ENCODE measurements at places on chromosomes 12 and 14.

DNA sequence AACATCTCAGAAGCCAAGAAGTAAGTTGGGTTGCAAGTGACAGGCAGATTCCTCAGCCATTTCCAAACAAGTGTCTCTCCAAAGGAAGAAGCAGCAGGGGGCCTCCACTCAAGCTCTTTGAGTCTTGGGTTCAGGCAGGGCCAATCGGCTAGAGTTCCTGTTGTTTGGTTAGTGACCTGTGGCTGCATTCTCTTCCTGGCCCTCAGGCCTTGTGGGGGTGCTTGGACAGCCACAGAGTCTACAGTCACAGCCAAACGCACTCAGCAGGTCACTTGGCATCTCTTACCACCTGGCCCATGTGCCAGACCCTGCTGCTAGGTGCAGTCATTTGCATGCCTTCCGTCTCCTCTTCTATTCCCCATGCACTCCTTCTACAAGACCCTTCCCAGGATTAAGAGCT is 353.9 kb downstream of the GRIN2B start:
- no peak for DNase-seq

- DNase-seq = peak; percentile 92
These were observed at the start of gene OGFOD2 for GRCh38 chr12:122974892-122975789. TSS of gene OGFOD2 (plus strand) at chr12:122975244. CDS start at chr12:122975252, 8 bp downstream.

DNA sequence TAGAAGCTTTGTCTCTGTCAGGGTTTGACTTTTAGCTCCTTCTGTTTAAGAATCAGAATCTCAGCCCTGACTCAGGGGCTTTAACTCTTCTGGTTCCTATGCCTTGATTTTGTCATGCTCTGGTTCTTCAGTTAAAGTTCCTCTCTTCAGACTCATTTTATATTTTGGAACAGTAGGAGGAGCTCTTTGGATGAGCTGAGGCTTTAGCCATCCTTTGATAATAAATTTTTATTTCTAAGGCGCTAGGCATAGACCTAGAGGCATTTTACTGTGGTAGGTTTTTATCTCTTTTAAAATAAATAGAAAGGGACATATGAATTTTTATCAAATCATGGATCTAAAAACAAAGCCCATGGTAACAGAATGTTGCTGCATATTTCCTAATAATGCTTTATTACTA is 51.7 kb downstream of the ATP23 start:
- no peak for DNase-seq

DNA sequence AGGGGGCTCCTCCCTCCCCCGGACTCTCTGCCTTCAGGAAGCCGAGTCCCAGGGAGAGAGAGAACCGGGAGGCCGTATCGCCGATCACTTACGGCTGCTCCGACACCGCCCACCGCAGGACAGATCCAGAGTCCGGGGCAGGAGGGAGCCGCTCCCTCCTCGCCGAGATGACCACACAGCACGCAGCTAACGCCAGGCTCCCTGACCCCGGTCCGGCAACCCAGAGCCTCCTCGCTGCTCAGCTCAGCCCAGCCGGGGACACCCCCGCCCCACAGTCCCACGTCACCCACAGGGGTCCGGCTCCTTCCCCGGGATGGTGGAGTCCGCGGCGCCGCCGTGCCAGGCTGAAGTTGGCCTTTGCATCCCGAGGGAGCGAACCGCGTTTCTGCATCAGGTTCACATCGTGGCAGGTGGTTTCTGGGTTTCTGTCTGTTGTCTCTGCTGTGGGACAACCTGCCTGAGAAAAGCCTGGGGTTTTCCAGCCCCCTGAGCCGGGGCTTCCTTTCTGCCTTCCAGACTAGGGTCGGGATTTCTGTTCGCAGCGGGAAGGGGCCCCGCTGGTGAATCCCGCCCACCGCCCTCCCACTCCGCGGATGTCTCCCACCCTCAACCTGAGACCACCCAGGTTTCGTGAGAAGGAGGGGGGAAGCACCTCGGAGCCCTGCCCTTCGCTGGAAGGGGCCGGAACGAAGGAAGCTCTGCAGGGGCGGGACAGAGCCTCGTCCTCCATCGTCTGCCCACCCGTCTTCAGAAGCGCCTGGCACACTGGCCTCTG is 61.2 kb downstream of the NOC4L start:
- DNase-seq = no peak

DNA sequence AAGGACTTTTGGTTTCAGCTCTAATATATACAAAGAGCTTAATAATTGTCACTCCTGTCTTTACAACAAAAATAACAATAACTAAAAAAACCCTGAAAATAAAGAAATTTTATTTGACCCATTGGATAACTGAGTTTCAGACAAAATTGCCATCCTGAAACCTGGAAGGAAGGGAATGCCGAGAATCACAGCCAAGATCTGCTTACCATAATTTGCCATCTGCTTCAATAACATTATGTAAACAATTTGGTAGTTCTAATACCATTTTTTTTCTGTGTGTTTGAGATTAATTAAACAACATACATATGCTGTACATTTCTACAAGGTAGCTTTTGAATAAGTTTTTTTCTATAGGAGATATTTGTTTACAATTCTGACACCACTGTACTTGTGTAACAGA is 596.3 kb upstream of the MGAT4C start:
- no peak for DNase-seq

DNA sequence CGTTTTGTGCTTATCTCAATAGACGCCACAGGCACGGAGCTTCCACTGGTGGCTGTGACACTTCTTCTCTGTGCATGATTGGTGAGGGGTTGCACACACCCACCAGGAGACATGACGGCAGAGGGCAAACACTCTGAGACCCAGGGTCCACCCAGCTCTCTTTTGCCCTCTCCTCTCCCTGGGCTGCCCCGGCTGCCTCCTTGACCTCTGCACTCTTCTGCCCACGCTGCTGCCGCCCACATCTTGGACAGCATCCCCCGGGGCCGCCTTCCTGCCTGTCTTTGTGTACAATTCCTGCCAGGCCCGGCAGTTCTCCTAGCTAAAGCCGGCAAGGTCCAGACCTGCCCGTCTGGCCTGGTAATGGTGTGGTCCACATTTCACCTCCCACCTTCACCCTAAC is 44.7 kb downstream of the DPF3 start:
- DNase-seq = no peak

DNA sequence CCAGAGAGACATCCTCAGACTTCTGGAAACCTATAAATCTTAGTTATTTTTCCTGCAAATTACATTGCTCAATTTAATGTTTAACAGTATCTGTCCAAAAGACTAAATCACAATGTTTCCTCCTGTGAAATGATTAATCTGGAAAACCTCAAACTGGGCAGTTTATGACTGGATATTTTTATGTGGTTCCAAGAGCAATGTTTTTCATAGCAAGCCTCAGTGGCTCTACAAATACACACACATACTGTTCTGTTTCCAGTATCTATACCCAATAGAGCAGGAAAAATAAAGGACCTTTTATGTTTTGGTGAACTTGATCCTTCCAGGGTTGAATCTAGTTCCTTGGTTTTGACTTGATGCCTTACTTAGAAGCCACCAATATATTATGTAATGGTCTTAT is 9.2 kb downstream of the NID2 start:
- no peak for DNase-seq

DNA sequence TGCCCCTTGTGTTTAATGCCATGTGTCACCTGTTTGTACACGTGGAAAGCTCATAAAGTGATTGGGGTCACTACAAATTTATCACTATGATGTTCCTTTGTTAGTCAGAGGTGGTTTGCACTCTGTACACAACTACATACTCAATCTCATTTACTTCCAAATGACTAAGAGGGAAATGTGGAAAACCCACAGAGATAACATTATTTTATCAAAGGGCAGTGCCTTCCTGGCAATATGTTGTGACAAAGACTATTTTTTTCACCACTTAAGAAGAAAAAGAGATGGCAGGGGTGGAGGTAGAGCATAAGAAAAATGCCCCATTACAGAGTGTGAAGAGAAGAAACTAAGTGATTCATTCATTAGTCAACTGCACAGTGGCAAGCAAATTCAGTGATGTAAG is 1064.1 kb upstream of the FLRT2 start:
- DNase-seq = no peak

DNA sequence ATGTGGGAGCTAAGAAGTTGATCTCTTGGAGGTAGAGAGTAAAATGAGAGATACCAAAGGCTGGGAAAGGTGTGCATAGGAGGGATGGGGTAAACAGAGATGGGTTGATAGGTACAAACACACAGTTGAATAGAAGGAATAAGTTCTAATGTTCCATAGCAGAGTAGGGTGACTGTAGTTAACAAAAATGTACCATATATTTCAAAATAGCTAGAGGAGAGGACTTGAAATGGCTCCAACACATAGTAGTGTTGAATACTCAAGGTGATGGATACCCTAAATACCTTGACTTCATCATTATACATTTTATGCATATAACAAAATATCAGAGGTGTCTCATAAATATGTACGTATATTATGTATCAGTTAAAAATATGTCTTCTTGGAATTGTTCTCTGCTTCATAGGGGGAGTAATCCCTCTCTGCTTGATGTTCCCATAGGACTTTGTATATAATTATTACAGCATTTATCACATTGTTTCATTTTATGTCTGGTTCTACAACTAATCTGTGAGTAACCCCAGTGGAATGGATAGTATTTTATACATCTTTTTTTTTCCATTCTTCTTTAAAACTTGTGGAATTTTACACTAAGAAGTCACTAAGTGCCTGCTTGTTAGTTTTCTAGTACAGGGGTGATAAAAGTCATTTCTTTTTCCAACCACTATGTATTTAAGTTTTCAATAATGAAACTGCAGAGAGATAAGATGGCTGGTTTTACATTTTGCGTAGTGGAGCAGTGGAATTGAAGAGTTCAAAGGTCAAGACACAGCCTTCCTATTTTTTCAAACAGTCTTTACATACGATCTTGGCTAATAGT is 1940.0 kb upstream of the SEL1L start:
- DNase-seq = no peak

GRCh38 chr14:98160901-98161300 is 1111.1 kb downstream of the BCL11B start:
- DNase-seq = no peak

GRCh38 chr12:108649126-108649525 is 15.4 kb upstream of the SELPLG start:
- no peak for DNase-seq

GRCh38 chr14:105069871-105070759 is 4.9 kb upstream of the GPR132 start:
- DNase-seq = no peak

- DNase-seq = no peak
These were observed 9.9 kb downstream of the DIP2B start for GRCh38 chr12:50514526-50515276.

GRCh38 chr12:80714846-80715245 is 1.9 kb upstream of the MYF5 start:
- DNase-seq = no peak

DNA sequence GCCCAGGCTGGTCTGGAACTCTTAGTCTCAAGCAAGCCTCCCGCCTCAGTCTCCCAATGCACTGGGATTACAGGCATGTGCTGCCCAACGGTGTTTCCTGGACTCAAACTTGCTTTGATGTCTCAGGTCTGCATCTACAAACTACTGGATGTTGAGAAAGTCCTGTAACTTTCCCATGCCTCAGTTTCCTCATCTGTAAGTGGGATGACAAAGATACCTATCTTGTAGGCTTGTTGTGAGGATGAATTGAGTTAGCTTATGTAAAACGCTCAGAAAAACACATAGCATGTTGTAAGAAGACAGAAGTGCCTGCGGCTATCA is 63.6 kb upstream of the NUDT4 start:
- no peak for DNase-seq

GRCh38 chr12:76457010-76457409 is 102.6 kb downstream of the OSBPL8 start:
- DNase-seq = no peak

GRCh38 chr12:99769396-99769980 is 121.9 kb downstream of the GARIN6 start:
- DNase-seq = no peak

GRCh38 chr14:95146079-95146771 is 11.1 kb downstream of the DICER1 start:
- no peak for DNase-seq

DNA sequence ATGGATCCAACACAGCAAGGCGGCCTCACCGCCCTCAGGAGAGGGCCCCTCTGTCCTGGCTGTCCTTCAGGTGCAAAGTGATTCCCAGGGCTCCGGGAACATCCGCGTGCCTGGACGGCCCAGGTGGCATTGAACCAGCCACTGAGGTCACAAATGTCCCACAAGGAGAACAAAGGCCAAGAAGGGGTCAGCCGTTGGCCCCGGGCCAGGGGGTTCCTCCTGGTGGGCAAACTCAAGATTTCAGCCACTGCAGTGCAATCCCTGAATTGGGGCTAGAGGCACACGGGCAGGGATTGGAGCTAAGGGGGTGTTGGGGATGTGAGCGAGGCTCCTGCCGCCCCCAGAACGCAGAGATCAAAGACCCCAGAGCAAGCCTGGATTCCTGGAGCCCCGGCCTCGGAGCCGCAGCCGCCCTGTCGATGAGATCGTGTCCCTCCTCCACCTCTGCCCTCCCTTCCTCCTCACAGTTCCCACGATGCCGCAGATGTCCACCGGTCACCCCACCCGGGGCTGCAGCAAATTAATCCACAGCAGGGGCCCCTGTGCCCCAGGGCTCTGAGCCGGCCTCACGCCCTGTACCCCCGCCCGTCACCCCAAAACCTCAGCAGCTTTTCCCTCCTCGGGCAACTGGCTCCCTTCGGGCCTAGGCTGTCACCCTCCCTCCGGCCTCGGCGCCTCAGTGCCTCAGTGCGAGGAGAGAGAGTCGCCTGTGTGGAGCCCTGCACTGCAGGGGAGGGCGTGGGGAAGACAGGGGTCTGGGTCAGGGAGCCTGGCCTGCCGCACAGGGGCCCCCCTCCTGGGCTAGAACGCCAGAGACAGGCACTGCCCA is 56.7 kb upstream of the GALNT9 start:
- DNase-seq = no peak

DNA sequence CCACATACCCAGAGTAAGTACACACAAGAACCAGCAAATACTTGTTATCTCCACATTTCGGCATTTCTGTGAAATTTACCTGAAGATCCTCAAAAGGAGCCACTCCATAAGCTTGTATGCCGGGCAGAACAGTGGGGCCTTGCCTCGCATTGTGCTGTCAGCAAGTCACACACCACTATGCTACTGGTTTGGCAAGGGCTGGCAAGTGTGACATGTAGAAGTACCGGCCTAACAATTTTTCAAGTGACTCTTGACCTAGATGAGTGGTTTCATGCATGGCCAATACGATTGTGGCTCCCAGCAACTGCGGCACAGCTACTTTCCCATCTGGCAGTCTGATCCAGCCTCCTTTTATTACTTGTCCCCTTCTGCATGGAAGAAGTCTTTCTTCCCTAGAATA is 69.8 kb downstream of the GAS2L3 start:
- no peak for DNase-seq

GRCh38 chr12:64550755-64551154 is 59.5 kb upstream of the RASSF3 start:
- no peak for DNase-seq
